Amygdala (tissue), 56 donors: ENCODE measurements at places on chromosomes 6 and 20.

- DNase-seq = no peak
Observed at GRCh38 chr6:157533048-157533871, 152.3 kb downstream of the ZDHHC14 start.

DNA sequence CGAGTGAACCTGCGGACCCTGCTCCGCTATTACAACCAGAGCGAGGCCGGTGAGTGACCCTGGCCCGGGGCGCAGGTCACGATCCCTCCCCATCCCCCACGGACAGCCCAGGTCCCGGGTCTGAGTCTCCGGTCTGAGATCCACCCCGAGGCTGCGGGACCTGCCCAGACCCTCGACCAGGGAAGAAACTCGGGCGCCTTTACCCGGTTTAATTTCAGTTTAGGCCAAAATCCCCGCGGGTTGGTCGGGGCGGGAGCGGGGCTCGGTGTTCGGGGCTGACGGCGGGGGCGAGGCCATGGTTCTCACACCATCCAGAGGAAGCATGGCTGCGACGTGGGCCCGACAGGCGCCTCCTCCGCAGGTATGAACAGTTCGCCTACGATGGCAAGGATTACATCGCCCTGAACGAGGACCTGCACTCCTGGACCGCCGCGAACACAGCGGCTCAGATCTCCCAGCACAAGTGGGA, 46.9 kb upstream of the TRIM26 start:
- DNase-seq = no peak

DNA sequence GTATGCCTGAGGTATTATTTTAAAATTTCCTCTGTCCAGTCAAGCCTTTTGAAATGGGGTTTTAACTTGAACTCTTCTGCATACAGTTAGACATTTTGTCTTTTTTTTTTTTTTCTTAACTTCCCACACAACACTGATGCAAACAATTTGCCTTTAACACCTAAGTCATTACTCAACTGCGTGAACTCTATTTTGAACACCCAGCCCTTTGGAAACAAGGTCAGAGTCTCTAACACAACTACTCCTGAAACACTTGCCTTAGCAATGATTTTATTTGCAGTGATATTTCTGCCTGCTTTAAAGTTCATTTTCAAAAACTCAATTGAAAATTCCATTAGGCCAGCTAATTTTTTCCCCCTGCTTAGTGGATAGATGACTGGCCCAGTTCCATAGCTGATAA, 24.2 kb downstream of the GLYATL3 start:
- DNase-seq = no peak

DNA sequence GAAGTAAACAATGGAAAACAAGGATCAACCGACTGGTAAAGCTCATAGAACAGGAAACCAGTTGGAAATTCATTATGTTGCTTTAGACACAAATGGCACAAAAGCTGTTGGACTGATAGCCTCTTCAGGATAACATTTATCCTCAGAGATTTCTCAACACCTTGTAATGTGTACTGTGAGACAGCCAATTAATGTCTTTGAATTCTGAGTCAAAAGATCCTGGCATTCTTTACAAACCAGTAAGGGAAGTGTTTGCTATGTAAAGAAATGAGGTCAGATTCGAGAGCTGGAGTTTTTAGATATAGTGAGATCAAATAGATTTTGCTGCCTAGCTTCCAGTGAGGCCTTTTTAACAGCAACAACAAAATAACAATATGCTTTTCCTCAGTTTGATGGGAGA, 439.2 kb downstream of the C6orf118 start:
- no peak for DNase-seq

GRCh38 chr6:138109042-138109997, 2.1 kb upstream of the PERP start:
- DNase-seq = peak; percentile 56

DNA sequence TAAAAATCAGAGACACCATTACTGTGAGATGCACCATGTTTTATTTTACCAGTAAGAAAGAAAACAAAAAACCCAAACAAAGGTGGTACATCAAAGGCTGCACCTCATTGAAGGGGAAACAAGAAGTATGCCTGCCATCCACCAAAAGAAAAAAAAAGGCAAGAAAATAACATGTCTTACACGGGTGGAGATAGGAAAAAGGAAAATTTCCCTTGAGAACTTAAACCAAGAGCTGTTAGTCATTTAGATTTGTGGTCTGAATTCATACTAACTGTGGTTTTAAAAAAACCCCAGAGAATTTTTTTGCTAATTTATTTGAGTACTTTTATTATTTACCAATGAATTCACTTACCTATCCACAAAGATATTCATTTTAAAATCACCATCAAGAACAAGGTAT, 144.0 kb downstream of the LRRC1 start:
- no peak for DNase-seq

DNA sequence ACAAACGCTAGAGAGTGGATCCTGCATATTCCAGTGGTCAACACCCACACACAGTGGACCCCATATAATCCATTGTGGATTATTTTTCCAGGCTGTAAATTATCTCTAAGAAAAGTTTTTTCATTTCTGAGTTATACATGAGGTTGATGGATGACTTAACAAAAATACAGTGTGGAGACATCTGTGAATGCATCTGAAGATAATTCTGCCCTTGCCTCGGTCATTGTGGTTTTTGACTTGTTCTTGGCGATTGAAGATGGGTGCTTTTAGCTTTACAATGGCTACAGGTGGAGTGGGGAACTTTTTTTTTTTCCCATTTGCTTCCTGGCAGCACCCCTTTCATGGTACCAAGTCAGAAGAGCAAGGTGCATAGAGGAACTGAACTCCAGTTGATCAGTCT, 242.7 kb downstream of the MYLK4 start:
- no peak for DNase-seq

DNA sequence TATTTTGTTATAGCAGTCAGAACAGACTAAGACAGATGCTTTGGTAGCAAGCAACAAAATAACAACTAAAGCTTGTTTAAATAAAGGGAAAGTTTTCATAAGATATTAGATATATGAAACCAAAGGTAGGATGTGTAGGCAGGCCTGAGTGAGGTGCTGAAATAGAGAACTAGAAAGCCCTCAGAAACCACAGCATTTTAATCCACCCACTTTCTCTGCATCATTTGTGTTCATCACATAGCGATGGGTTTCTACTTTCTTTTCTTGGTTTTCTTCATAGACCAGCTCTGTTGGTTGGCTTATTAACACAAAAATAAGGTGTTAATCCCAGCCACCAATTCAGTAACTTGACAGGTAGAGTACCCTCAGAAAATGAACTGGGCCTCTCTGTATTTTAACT, 58.6 kb downstream of the RPS12 start:
- DNase-seq = no peak

- no peak for DNase-seq
Observed at GRCh38 chr20:53855733-53856132, 214.7 kb downstream of the BCAS1 start.
